MM.1S (cell line): ENCODE measurements at places on chromosomes 5 and 9.

- DNase-seq = no peak
Observed at GRCh38 chr9:114121227-114122135, 22.4 kb upstream of the KIF12 start.

DNA sequence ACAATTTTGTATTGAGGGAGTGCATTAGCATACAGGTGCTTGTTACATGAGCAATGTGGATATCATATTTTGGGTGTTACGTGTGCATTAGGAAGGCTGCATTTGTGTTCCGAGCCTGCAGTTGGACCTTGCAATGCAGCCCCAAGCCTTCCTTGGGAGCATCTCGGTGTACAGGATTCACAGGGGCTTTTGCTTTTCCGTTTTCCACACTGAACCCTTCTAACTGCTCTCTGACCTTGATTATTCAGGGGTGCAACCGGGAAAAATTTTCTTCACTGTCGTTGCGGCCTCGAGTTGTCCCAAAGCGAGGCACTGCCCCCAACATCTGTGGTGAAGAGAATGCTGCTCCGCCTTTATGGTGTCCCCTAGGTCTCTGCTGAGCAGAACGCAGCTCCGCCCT is 80.1 kb upstream of the PLEKHG4B start:
- DNase-seq = no peak

DNA sequence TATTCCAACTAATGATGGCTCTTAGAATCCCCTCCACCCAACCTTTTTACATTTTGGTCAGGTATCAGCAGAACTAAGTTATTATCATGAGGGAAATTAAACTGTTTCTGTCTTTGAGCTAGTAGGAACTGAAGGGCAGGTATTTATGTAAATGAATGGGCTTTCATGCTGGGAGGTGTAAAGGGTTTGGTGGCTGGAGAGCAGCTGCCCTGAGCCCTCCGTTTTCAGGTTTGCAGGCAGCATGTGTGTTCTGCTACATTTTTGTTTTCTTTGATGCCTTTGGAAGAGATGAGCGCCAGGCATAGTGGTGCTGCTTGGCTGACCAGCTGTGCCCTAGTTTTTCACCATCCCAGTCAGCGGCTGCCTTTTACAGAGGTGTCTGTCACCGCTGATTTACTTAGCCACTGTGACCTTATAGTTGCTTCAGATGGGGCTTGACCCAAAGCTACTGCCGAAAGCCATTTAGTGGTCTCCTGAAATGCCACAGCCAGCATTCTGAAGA is 231.9 kb downstream of the MAST4 start:
- peak; percentile 12 for DNase-seq

DNA sequence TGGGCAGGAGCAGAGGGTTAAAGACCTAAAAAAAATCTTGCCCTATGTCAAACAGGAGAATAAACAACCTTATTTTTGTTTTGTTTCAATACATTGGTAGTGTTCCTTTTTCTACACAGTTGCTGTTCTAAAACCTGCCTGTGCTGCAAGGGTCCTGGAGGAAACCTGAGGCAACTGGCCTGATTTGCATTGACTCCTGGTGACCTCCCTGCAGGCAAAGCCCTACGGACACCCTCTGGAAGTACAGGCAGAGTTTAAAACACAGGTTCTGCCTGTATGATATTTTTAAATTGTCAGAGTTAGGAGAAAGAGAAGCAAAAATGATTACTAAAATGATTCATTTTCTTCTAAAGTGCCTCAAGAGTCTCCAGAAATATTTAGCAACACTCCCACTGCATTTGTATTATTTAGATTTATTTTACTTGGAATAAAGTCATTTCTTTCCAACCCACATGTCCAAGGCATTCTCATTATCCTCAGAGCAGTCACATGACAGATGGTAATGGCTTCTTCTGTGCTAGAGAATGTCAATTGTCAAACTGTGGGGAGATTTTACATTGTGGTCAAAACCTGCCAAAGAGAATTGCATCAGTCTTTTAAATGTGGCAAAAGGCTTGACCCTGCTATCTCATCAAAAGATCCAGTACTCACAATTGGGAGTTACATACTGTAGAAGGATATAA is 559.6 kb downstream of the CETN3 start:
- DNase-seq = no peak

- no peak for DNase-seq
Observed at GRCh38 chr9:34691936-34692315, 850 bp upstream of the CCL19 start.

GRCh38 chr5:124554746-124555578 is 191.5 kb downstream of the ZNF608 start:
- DNase-seq = no peak

- no peak for DNase-seq
Observed at GRCh38 chr9:25519286-25519685, 159.0 kb downstream of the TUSC1 start.

DNA sequence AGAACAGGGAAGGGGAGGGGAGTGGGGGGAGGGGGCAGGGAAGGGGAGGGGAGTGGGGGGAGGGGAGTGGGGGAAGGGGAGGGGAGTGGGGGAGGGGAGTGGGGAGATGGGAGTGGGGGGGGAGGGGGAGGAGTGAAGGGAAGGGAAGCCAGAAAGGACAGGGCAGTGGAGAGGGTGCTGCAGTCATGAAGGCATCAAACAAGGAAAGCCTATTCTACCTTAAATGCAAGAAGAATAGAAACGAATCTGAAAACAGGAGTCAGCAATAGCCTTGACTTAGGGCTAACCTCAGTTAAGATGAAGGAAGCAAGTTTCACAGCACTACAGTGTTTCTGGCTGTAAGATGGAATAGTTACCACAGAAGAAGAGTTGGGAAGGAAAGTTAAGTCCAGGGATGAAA is 59.5 kb downstream of the CAMSAP1 start:
- peak; percentile 24 for DNase-seq

DNA sequence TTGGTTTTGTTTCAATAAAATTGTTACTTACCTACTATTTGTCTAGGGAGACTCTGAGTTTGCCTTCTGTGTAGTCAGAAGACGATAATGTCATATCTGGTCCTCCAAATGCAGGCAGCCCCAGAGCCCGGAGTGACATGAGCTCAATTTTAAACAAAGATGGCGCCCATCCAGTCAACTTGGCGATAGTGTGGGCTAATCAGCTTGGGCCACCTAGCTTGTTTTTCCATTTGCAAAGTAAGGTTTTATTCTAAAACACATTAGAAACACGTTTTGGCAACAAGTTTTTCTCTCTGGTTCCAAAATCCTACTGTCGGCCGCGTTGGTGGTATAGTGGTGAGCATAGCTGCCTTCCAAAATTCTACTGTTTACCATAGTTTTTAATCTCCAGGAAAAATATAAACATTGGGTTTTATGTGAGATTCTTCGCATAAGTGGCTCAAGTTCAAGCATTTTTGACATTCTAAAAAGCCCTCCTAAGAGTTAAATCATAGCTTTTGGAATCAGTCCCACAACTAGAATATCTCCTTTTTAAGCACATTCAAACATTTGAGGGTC is 13.2 kb downstream of the TSC1 start:
- DNase-seq = no peak

- DNase-seq = no peak
Observed at GRCh38 chr9:27386571-27387091, 89.7 kb upstream of the EQTN start.

DNA sequence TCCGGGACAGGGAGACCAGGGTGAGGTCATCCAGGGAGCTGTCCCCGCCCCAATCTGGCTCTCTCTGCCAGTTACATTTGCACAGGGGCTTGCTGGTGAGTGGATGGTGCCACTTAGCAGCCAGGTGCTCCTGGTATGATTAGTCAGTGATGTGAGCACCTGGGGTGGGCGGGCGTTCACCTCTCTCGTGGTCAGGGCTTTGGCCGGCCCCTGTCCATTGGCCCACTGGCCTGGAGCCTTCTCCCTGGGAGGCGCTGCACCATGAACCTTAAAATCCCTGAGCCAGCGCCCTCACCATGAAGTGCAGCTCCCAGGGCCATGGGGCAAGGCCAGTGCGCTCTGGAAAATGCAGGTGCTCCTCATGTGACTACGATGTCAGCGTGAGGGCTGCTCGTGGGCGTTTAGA is 2.0 kb downstream of the NKD2 start:
- DNase-seq = peak; percentile 30

- DNase-seq = no peak
Observed at GRCh38 chr5:109483395-109483971, 73.7 kb upstream of the PJA2 start.

DNA sequence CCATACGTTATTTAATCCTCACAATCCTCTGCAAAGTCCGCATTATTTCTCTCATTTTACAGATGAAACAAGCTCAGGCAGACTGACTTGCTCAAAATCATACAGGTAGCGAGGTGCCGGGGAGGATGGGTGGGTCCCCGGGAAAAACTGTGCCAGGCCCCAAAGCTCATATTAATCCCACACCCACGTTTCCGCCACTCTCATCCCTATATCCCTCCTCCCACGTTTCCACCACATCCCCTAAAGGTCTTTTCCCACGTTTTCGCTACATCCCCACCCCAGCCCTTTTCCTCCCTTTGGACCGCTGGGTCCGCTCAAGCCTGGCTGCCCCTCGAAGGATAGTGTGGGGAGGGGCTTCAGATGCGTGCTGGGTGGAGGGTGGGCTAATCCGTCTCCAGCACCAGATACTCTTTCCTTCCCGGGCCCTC is 434 bp upstream of the FSD1L start:
- no peak for DNase-seq

GRCh38 chr5:65762234-65762633 is 40.2 kb downstream of the NLN start:
- DNase-seq = no peak

GRCh38 chr9:75669721-75670120 is 220.8 kb upstream of the PCSK5 start:
- DNase-seq = no peak

DNA sequence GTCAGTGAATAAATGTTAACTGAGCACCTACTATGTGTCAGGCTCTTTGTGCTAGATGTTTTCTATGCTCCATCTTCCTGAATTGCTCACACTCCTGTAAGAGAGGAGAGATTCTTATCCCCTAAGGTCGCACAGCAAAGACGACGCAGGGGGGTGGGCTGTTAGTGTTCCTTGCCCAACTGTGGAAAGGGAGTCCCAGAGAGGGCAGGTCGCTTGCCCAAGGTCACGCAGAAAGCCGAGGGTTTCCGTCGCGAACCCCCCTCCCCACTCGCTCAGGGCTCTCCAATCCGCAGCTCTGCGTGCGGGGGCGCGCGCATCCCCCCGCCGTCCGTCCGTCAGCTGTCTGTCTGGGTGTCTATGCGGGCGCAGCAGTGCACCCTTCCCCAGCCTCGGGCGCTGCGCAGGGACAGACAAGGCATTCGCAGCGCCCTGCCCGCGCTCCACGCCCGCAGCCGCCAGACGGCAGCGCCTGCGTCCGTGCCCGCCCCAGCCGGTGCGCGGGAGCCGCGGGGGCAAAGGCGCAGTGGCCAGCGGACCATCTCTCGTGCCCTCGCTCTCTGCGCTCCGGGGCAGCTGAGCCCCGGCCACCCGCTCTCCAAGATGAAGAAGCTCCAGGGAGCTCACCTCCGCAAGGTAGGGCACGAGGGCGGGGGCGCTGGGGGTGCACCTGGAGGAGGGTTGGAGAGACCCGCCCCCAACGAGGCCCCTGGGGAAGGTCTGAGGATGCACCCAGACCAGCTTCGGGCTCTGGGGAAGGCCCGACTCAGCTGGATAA is at the start of gene SLC6A7:
SLC6A7 (plus strand) TSS at position 335 of the 775 bp plus-strand sequence; CDS start at position 601, 266 bp downstream.
- no peak for DNase-seq

DNA sequence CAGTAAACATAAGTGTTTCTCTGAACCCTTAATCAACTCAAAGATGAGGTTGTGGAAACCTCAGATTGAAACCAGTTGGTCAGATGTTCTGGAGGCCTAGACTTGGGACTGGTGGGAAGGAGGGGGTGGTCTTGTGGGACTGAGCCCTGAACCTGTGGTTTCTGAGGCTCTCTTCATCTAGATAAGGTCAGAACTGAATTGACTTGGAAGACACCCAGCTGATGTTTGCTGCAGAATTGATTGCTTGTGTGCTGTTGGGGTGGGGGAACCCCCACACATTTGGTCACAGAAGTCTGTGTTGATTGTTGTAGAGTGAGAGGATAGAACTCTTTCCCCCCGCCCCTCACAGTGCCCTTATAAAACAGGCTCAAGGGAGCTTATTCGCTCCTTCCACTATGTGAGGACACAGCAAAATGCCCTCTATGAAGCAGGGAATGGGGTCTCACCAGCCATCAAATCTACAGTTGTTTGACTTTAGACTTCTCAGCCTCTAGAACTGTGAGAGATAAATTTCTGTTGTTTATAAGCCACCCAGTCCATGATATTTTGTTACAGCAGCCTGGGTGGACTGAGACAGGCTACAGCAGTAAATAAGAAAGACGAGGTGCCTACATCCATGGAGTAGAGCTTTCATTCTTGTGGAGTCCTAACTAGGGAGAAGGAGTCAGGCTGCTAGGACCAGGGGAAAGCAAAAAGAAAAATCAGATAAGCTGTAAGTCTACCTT is 25.7 kb upstream of the UGCG start:
- no peak for DNase-seq

- DNase-seq = no peak
Observed at GRCh38 chr9:13446938-13447842, 167.7 kb upstream of the MPDZ start.

- peak; percentile 74 for DNase-seq
Observed at GRCh38 chr9:117722108-117722761, 18.0 kb downstream of the TLR4 start.

DNA sequence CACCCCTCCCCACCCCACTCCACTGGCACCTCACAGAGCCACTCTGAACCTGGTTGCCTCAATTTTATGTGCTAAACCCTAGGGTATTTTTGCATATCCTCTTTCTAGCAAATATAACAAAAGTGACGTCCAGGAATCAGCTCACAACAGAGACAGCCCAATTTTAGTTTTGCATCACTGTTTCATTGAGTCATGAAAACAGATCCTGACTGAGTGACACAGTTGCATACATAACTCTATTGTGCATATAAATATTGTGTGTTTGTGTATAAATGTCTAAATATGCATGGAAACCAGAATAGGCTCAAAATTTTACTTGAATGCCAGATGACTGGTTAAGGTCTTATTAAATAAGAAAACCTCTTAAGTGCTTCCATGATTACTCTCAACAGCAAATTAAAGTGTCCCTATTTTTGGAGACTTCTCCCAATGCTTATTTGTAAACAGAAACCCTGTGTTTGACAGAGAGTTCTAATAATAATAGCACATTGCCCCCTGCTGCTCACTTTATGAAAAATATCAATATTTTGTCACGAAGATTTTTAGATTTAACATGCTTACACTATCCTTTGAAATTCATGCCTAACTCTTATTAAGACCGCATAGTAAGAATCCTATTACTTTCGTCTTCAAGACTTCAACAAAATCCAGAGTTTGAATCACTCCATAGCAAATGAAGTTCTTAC is 75.5 kb upstream of the PRRC1 start:
- DNase-seq = peak; percentile 18

GRCh38 chr5:151240924-151241635 is 11.9 kb upstream of the GM2A start:
- no peak for DNase-seq

- no peak for DNase-seq
Observed at GRCh38 chr9:98811051-98811650, 3.7 kb downstream of the GALNT12 start.

DNA sequence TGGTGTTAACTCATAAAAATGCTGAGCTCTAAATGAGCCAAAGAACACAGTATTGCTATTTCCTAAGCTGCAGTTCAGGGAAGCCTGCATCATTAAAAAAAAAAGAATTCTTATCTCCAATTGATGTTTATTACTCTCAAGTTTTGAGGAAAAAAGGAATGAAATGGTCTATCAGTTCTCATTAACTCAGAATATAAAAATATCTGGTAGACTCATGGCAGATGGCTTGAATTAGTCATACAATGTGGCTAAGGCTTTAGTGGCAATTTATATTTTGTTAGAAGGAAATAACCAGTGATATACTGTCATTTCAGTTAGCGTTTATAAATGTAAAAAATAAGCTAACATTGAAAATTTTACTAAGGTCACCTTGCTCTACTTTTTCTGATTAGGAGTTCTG is 1403.4 kb upstream of the C9orf72 start:
- DNase-seq = no peak

GRCh38 chr9:121862371-121863332 is 211.2 kb downstream of the DAB2IP start:
- no peak for DNase-seq
